Neural crest cell (in vitro differentiated cells): ENCODE measurements at places on chromosomes 3 and 15.

- no peak for DNase-seq
These were observed 83.0 kb downstream of the PLOD2 start for GRCh38 chr3:146078031-146078430.

DNA sequence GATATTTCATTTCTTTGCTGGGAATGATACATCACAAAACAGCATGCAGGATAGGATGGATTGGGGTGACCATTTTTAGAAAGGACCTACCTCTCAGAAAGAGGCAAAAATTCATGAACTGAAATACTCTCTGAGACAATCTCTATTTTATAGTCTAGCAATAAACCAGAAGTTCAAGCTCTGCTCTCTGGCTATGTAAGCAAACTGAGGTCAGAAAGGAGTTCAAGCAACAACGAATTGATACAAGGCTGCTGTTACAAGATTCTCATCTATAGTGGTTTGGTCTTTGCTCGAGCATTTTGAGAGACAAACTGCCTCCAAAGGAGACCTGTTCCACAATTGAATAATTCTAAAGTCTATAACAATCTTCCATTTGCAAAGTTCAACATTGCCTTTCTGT lies 84.7 kb upstream of the GOLGA8J start:
- no peak for DNase-seq

- no peak for DNase-seq
These were observed 91.5 kb downstream of the NEO1 start for GRCh38 chr15:73143763-73144155.

GRCh38 chr15:53209396-53210042 lies 419.4 kb upstream of the ONECUT1 start:
- DNase-seq = no peak

DNA sequence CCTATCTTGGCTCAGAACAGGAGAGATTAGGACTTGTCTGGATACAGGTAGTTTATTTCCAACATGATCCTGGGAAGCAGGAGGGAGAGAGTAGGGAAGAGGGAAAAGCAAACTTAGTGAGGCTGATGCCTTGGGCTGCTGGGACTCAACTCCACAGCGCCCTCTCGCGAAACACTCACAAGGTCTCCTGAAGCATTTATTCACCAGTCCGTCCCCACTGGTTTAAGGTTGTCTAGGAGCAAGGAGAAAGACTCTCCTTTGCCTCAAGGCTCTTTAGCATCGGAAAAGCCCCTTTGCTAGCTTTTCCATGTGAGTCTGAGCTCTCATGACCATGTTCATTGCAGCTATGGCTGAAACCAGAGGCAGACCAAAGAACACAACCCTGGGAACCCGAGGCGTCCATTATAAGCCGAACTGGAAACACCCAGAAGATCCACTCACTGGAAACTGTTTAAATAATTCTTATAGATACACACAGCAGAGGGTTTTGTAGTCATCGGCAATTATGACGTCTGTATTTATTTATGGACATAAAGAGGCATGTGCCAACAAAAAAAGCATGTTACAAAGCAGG lies 244.5 kb downstream of the CD47 start:
- DNase-seq = peak; percentile 77

DNA sequence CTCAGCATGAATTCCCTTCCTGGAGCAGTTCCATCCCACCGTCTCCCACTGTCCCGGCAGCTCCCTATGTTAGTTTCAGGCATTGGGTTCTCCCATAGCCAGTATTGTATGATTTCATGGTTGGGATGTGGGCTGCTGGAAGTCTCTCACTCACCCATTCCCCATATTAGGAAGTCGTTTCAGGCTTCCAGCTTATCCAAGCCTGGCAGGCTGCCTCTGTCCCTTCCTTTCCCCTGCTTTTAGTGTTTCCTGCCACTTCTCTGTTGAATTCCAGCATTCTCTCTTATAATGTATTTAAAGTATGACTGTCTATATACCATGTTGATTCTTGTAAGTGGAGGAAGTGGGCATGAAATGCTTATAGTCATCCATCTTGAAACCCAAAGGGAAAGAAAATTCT lies 309.7 kb upstream of the RBMS3 start:
- no peak for DNase-seq

- no peak for DNase-seq
These were observed 38.9 kb upstream of the ATP10A start for GRCh38 chr15:25901811-25902605.

- DNase-seq = no peak
These were observed 155.0 kb downstream of the EPHA3 start for GRCh38 chr3:89262309-89262929.

- DNase-seq = no peak
These were observed 954.8 kb downstream of the GBE1 start for GRCh38 chr3:80806673-80807072.

- DNase-seq = no peak
These were observed 7.6 kb upstream of the TCF12 start for GRCh38 chr15:56910801-56911200.

GRCh38 chr15:67840749-67841512 lies 1.1 kb upstream of the RNU6-1 start:
- DNase-seq = no peak

- DNase-seq = no peak
These were observed 28.4 kb upstream of the PIK3CB start for GRCh38 chr3:138862924-138863775.

GRCh38 chr15:70829371-70830166 lies 24.4 kb downstream of the LARP6 start:
- no peak for DNase-seq

GRCh38 chr15:40695469-40695890 lies 506 bp downstream of the RAD51 start:
- DNase-seq = no peak

- no peak for DNase-seq
These were observed 121.6 kb upstream of the VEPH1 start for GRCh38 chr3:157624801-157625200.

DNA sequence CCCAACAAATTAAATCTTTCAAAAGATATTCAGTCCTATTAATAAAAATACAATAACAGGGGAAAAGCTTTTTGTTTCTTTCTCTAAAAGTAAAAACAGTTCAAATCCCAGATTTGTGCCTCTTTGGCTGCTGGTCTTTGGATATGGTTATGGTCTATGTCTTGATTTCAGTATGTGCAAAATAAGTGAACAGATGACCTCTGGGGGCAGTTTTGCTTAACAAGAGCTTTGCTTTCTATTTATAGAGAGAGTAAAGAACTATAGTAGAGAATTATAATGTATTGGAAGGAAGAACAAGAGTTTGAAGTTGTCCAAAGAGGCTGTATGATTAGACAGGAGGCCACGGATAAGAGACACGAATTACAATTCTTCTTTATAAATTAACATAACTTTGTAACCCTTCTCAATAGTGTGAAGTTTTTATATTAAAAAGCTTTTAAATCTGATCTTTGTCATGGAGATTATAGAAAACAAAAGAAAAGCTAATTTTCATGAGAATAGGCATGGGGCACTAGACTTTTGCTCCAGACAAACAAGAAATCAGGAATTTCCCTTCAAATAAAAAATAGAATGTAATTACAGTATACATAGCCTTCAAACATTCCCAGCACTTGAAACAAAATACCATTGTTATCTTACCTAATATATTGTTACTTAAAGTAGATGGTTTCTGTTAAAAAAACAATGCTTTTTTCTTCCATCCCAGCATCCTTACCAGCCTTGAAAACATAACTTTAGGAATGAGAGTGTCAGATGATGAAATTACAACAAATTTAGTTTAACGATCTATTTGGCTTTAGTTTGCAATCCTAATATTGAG lies 432.7 kb upstream of the ARHGEF26 start:
- no peak for DNase-seq

DNA sequence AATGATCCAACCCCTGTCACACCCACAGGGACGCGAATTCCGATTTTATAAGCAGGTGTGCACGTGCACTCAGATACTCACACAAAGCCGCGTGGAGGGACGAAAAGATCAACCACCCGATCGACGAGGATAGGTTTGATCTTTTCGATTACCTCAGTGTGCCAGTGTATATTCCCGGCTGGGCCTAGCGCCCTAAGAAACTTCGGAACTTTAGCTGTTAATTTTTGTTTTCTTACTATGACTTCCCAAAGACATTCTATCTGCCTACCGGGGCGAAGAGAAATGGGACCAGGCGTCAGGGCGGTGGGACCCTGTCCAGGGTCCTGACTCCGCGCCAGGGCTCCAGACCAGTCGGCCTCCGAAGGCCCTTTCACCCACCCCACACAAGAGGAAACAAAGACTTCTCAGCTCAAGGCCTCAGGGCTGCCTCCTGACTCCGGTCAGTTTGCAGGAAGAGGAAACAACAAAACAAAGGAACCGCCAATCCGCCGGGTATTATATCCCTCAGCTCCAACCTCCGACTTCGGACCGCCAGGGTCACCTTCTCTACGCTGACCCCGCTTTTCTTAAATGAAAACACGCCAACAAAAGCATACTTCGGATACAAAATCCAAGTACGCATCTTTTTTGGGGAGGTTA lies 6.8 kb downstream of the ONECUT1 start:
- peak; percentile 67 for DNase-seq

- DNase-seq = no peak
These were observed 278.5 kb upstream of the ZNF717 start for GRCh38 chr3:76063811-76064210.

GRCh38 chr15:90294159-90294558 lies 28.7 kb downstream of the NGRN start:
- DNase-seq = no peak

- DNase-seq = no peak
These were observed 38.1 kb upstream of the LMOD3 start for GRCh38 chr3:69160525-69160924.

GRCh38 chr3:144011251-144011799 lies 39.7 kb downstream of the DIPK2A start:
- no peak for DNase-seq

DNA sequence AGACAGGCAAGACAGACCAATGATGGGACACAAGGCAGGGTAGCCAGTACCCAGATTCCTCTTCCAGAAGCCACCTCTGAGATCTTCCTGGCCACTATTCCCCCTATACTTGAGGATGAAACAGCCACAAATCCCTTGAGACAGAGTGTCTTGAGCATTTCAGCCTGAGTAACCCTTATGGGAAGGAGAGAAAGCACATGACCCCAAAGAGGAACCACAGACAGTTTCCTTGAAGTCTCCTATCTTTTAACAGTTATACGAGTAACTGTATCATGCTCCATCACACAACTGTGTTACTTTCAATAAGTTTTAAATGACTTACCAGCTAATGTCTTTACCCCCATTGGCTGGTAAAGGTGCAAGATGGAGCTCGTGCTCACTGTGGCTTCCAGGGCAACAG lies 9.3 kb downstream of the VIPR1 start:
- no peak for DNase-seq
